ENCODE measurements at places on chromosomes 5 and 9.

DNA sequence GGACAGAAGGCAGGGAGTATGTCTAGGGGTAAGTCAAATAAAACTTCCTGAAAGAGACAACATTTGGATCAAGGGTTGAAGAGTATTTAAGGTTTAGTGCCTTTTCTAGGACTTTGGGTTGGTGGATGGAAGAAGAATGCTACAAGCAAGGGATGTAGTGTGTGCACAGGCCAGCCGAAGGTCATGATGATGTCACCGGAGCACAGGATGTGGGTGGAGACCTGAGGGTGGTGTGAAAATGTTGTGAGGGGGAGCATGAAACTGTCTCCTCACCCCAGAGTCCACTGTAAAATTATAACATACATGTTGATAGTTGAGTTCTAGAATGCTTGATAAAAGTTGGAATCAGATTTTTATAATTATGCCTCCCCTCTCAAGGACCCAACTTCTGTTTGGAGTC, 553.3 kb upstream of the SGCD start:
- no peak for DNase-seq

DNA sequence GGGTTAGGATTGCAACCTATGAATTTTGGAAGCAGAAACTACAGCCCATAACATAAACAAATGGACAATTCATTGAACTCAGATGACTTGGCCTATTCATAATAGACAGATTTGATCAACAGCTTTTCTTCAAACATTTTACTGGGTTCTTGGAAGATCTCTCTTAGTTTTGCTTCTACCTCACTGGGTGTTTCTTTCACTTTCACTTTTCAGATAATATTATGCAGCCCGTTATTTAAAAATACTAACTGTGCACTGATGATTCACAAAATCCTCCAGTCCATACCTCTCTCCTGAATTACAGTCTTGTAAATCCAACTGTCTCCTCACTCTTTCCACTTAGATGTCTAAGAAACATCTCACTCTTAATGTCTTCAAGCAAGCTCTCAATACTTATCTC, 183.5 kb upstream of the IRX1 start:
- DNase-seq = no peak

- DNase-seq = no peak
Observed at GRCh38 chr5:114305402-114306207, 56.3 kb upstream of the KCNN2 start.

GRCh38 chr5:159212657-159213462, 3.5 kb upstream of the RNF145 start:
- DNase-seq = no peak

DNA sequence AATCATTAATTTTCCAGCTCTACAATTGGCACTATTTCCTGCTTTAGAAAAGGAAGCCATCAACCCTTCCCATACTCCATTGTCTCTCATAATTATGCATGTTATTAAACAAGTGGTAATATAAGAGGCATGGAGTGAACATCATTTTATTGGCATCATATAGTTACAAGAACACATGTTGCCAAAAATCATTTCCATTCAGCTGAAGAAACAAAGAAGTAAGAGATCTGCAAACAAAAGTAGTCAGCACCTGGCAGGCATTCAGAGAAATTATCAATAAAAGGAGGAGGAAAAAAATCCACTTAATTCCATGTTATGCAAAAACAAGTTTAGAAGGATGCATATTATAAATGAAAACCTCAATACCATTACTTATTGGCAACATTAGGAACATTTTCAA, 1208.2 kb upstream of the C9orf72 start:
- DNase-seq = no peak

All from stimulated activated CD4-positive, alpha-beta T cell treated with anti-CD3 and anti-CD28 coated beads, Interleukin-2, amount 100 ng/mL, for 48 hours (primary cell).